ENCODE measurements at places on chromosomes 3 and 15. TPM values are rescaled to one million over a fixed set of nuclear protein-coding genes. Genes with fewer than 3 reads are reported as not detected.

GRCh38 chr3:54853573-54854404 lies 74.1 kb downstream of the LRTM1 start:
- peak; percentile 89 for DNase-seq
- H3K4me3 ChIP-seq: no peak overlapping the region
- peak overlapping the region; percentile 23 for H3K27ac ChIP-seq
- peaks cover 7% of the 10 kb centered on the region for H3K27me3 ChIP-seq

- H3K27me3 ChIP-seq: no peaks in the 10 kb centered on the region
- DNase-seq: no peak
- H3K27ac ChIP-seq: no peak overlapping the region
- H3K4me3 ChIP-seq: no peak overlapping the region
These were observed 46.0 kb downstream of the RBM15B start for GRCh38 chr3:51436998-51437639.

DNA sequence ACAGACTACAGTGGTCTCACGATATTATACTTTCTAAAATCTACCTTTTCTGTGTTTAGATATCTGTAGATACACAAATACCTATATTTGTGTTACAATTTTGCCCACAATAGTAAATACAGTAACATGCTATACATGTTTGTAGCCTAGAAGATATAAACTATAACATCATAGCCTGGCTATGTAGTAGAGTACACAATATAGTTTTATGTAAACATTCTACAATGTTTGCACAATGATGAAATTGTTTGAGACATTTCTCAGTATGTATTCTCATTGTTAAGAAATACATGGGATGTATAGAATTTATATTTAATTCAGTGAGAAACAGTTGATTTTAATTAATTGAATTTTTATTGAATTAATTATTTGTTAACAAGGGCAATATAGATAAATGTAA lies 1367.0 kb downstream of the OTOL1 start:
- no peaks in the 10 kb centered on the region for H3K36me3 ChIP-seq
- H3K4me1 ChIP-seq: no peaks in the 10 kb centered on the region
- no peak for DNase-seq
- H3K27ac ChIP-seq: no peak overlapping the region
- no peak overlapping the region for H3K4me3 ChIP-seq
- no peaks in the 10 kb centered on the region for H3K27me3 ChIP-seq

DNA sequence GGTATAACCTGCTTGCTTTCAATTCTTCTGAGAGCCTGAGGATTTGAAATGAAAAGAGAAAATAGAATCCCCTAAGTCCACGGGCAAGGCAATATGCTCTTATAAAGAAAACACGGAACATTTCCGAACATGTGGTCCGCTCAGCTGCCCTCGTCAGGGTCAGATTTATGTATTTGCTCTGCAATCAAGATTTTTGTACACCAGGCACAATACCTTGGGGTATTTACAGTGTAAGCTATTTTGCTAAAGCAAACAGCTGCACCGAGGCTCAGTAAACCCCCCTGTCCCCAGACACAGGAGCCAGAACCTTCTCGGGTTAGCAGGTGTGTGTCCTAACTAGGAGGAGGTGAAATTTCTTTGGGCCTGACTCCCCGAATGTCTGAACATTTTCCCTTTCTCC lies 155.8 kb upstream of the LRIG1 start:
- H3K27me3 ChIP-seq: no peaks in the 10 kb centered on the region
- no peak overlapping the region for H3K27ac ChIP-seq
- no peak overlapping the region for H3K4me3 ChIP-seq
- no peaks in the 10 kb centered on the region for H3K4me1 ChIP-seq
- no peak for DNase-seq

DNA sequence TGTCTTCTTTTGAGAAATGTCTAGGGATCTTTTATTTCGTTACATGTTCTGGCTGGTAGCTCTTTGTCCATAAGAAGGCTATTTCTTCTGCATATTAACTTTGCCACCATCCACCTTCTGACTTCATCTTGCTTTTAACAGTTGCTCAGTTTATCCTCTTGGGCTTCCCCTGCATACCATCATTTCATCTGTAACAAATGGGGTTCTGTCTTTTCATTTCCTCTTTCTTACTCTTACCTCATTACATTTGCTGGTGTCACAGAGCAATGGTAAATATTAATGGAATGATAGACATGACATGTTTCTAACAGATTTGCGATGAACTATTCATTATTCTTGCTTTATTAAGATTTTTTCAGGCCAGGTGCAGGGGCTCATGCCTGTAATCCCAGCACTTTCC lies 62.4 kb downstream of the GASK1A start:
- peaks cover 6% of the 10 kb centered on the region for H3K27me3 ChIP-seq
- no peak for DNase-seq
- no peaks in the 10 kb centered on the region for H3K36me3 ChIP-seq
- H3K4me3 ChIP-seq: no peak overlapping the region
- no peaks in the 10 kb centered on the region for H3K4me1 ChIP-seq

- H3K4me3 ChIP-seq: no peak overlapping the region
- no peaks in the 10 kb centered on the region for H3K4me1 ChIP-seq
- no peak for DNase-seq
- no peaks in the 10 kb centered on the region for H3K36me3 ChIP-seq
- H3K27ac ChIP-seq: no peak overlapping the region
These were observed 393.0 kb downstream of the IGSF11 start for GRCh38 chr3:118641608-118642007.

- H3K36me3 ChIP-seq: no peaks in the 10 kb centered on the region
- H3K27ac ChIP-seq: peak overlapping the region; percentile 82
- H3K4me3 ChIP-seq: peak overlapping the region; percentile 0
- DNase-seq: no peak
- H3K27me3 ChIP-seq: no peaks in the 10 kb centered on the region
These were observed 11.1 kb downstream of the IGF2BP2 start for GRCh38 chr3:185813691-185814215.

DNA sequence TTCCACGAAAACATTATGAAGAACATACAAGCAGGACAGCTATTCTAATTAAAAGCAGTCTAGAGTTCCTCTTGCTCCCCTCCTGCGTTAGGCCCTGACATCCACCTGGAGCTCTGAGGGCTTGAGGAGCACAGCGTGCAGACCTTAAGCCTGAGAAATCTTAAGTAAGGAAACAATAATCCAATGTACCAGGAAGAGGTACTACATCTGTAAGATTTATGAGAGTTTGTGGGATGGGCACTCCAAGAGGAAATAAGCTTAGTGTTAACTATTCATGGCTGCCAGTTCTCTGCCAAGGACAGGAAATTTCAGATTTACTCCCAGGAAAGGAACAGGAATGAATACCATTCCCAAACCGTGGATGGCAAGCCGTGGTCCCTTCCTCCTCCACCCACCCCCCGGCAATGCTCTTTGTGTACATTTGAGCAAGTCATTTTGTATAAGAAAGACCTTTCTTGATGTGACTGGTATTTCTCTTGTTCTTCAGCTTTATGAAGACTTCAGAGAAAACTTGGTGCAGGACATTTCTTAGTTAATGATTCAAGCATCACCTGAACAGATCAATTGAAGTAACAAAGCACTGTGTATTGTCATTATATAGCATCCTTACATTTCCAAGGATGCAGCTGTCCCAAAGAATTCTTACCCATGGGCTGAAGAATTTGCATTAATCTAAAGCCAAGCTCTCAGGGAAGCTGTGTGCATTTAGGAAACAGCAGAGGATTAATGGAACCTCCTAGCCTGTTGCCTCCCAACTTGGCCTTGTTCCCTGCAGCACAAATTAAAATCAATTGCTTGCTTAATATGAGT lies 28.8 kb upstream of the VILL start:
- no peaks in the 10 kb centered on the region for H3K4me1 ChIP-seq
- no peak overlapping the region for H3K4me3 ChIP-seq
- no peak overlapping the region for H3K27ac ChIP-seq
- DNase-seq: no peak

GRCh38 chr3:45567730-45568172 lies 26.8 kb upstream of the LIMD1 start:
- H3K36me3 ChIP-seq: no peaks in the 10 kb centered on the region
- no peak for DNase-seq
- H3K4me3 ChIP-seq: no peak overlapping the region
- H3K27ac ChIP-seq: no peak overlapping the region
- no peaks in the 10 kb centered on the region for H3K27me3 ChIP-seq

GRCh38 chr3:6528951-6529350 lies 332.0 kb upstream of the GRM7 start:
- H3K4me1 ChIP-seq: no peaks in the 10 kb centered on the region
- no peaks in the 10 kb centered on the region for H3K27me3 ChIP-seq
- DNase-seq: no peak
- no peaks in the 10 kb centered on the region for H3K36me3 ChIP-seq
- no peak overlapping the region for H3K4me3 ChIP-seq

HGD gene
- total RNA-seq: under 0.01 TPM

ITGA11 gene
- 697 TPM for total RNA-seq

MCF2L2 gene
- under 0.01 TPM for total RNA-seq

IL5RA gene
- not detected for total RNA-seq

SLC12A8 gene
- total RNA-seq: 33.0 TPM

MITF gene
- 11.6 TPM for total RNA-seq

C3orf20 gene
- under 0.01 TPM for total RNA-seq

Data from osteoblast (primary cell).